ENCODE measurements at places on chromosomes 3 and 15.

DNA sequence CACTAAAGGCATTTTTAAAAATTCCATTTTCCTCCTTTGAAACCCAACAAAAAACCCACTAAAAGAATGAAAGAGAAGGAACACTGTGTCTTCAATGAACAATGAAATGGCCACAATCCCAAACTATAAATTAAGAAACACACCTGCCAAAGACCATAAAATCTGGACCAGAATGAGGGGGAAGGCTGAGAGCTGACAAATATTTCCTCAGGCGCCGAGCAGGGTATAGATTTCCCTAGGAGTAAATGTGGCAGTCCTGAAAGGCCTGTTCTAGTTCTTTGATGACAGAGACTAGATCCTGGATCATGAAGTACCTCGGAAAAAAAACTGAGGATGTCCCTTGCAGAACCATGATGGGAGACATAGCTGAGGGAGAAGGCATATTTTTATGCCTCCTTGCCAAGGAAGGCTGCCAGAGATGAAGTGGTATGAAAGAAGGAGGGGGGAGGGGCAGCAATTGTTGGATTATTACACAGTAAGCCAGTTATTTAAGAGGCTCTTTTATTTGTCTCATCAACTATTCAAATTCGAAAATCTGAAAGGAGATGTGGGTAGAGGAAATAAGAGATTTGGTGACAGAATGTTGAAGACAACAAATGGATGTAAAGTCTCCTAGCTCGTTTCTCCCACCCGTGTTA, 275.3 kb upstream of the GOLGA6L4 start:
- DNase-seq = no peak

DNA sequence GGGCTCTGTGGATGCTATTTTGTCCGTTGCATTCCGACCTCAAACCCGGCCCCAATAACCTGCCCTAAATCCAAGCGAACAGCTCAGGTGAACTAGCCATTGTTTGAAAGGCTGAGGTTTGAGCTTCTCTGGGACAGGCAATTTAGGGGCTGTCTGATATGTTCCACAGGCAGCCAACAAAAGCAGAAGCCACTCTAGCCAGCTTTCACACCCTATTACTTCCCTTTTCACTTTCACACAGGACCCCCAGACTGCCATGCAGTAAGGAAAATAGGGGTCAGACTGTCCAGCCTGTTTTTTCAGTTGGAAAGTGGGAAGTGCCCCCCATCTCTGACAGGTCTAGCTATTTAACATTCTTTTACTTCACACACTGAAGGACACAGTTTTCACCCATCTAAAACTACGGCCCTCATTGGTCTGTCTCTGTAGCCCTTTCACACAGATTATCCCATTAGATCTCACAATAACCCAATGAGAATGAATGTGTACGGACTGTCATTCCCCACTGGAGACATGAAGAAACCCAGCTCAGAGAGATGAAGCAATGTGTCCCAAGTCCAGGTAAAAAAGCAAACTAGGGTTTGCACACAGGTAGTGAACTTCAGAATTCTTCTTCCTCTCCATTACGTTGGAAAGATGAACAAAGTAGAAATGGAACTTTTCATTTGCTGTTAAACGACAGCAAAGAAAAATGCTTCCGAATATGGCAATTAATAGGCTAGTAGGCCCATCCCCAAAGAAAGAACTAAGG, 1.9 kb downstream of the CCDC12 start:
- DNase-seq = no peak

DNA sequence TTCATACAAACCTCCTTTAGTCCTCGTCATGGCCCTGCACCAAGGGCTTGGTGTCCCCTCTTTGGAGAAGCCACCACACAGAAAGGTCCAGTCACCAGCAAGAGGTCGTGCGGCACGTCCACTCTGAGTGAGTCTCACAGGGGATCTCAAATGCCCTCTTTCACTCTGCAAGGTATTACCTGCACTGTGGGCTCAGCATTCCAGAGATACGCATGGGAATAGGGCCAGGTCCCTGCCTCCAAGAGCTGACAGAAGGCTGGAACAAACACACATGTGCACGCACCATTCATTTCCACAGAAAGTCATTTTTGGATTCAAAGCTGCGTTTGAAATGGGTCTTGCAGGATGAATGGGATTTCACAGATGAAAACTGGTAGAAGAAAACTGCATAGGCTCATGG, 50.4 kb upstream of the TJP1 start:
- no peak for DNase-seq

- DNase-seq = peak; percentile 17
These were observed 268.4 kb upstream of the CHRM5 start for GRCh38 chr15:33699691-33700447.

DNA sequence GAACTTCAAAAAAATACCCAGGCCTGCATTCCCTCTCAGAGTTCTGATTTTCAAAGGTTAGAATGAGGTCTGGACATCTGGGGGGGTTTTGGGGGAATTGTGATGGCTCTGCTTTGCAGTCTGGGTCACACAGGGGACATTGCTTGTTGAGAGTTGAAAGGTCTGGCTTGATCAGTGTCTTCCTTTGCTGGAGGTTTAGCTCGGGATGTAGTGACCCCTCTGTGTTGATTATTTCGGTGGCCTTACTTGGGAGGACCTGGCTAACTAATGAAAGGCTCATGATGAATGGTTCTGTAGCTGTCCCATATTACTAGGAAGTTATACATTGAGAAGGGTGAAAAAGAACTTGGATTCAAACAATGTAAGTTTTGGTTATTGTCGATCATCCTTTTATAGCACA, 23.7 kb downstream of the TPM1 start:
- DNase-seq = no peak

DNA sequence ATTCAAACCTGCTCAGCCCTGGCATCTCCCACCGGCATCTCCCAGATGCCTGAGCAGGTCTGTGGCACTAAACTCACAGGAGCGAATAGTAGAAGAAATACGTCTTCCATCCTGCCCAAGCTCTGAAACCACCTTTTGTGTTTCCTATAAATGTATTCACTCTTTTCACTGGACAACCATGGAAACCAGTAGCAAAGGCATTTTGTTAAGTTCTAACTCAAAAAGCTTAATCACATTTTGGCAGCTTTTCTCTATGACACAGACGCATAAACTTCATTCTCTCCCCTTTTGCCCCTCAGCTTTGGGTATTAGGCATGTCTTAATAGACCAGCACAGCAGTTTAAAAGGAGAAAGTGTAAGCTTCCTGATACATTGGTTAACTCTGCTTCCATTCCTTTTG, 24.5 kb upstream of the ARNT2 start:
- no peak for DNase-seq

DNA sequence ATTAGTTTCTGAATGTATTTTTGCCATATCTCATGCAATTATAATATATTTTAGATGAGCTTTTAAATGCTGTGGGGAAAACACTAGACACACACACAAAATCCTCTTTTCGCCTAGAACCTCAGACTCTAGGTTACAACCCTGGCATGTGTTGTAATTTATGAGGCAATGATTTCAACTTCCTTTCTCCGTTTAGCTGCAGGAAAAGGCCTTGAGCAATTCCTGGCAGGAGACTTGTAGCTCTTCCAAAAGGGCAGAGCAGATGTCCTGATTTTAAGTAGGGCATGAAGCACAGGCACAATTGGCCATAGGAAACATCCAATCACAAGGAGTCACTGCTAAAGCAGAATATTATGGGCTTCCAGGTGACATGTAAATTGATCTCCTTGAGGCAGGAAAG, 82.0 kb downstream of the GPR156 start:
- peak; percentile 94 for DNase-seq

DNA sequence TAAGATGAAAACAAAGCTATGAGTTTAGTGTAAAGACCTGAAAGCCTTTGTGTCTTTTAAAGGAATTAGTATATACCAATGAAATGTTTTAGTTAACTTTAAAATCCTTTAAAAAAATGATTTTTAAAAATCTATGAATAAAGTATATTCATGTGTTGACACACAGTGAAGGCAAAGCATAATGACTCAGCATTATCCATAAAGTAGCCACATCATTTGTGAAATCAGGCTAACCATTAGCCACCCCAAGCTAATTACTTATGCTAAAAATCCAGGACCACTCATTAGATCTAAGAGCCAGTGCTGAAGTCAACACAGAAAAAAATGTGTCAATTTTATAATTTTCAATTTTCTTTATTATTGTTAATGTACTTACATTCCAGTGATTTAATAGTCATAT, 310.2 kb downstream of the TBC1D5 start:
- DNase-seq = peak; percentile 36

GRCh38 chr3:140636406-140637138, 41.3 kb upstream of the TRIM42 start:
- DNase-seq = no peak

DNA sequence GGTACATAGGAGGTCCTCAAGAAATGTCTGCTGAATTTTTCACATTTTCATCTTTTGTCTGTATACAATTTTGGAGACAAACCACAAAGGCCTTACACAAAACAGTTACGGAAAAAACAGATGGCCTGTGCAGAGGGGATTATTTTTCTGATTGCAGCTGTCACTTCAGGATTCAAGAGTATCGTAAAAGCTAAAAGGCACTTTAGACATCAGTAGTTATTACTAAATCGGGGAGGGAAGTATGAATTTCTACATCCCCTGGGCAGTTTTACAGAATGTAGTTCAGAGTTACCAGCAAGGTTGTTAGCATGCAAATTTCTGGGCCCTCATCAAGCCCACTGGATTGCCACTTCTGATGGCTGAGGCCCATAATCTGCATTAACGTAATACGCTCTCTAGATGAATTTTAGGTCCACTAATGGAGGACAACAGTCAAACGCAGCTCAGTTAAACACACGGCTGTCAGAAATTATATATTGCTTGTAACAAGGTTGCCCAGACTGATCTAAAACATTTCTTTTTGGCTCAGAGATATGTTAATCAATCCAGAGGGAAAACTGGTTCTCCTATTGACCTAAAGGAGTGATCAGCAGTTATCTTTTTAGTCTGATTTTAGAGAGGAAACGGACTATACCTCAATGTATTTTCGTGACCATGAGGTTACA, 1.1 kb downstream of the RIOX2 start:
- DNase-seq = peak; percentile 36

DNA sequence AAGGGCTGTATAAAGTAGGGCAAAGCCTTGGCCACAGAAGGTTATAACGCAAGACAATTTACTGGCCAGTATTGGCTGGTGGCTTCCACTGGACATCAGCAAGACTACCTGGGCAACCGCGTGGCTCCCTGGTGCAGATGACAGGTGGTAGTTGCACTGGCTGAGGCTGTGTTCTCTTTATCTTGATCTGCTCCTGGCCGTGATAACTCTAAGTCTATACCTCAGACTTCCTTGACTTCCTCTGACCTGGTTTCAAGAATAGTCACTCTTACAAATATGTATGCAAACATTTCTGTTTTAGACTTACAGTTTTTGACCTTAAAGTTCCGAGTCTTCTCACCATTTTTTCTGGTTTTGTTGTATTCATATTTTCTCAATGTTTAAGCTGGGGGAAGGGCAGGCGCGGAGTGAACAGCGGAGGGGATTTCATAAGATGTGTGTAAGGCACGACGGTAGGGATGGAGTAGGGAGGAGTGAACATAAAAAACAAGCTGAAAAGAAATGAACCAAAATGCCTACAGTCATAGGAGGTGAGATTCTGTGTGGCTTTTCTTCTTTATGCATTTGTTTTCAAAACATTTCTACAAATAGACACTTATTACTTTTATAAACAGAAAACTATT, 15.2 kb upstream of the TMEM212 start:
- peak; percentile 87 for DNase-seq

GRCh38 chr15:71802770-71803169, 7.6 kb upstream of the NR2E3 start:
- DNase-seq = no peak

DNA sequence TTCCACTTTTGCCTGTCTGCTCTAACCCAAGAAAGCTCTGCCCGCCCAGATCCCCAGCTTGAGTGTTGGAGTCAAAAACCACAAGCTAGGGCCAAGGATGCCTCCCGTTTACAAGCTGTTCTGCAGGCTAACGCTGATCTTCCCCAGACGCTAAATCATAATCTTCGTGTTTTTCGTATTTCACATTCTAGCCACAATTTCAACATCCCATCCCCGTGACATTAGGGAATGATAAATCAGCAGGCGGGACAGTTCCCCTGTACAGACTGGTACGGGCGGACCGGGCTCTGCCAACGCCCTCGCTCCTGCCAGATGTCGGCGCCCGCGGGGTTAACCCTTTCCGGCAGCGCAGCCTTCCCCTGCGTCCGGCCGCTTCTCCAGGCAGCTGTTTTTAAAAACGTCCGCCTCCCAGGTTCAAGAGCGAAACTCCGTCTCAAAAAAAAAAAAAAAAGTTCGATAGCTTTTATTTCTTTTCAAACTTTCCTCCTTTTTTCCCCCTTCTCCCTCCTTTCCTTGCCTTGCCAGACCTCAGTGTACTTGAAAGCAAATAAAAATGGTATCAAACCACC, 81.0 kb upstream of the BNC1 start:
- DNase-seq = peak; percentile 99

DNA sequence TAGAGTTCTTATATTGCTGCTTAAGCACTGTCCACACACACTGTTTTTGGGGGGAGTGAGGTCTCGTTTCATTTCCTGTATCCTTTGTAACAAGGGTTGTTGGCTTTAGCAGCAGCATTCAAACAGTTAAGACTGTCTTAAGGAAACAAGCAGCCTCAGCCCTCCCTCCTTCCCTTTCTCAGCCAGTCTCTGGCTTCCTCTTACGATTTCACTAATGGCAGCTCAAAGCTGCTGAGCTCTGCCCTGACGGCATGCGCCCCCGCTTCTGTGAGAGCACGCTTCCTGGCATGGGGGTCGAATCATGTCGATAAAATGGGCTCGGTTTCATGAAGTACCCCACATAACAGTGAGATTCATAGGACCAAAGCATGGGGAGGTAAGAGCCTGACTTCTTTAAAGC, 105.0 kb downstream of the KLHL25 start:
- DNase-seq = peak; percentile 66

DNA sequence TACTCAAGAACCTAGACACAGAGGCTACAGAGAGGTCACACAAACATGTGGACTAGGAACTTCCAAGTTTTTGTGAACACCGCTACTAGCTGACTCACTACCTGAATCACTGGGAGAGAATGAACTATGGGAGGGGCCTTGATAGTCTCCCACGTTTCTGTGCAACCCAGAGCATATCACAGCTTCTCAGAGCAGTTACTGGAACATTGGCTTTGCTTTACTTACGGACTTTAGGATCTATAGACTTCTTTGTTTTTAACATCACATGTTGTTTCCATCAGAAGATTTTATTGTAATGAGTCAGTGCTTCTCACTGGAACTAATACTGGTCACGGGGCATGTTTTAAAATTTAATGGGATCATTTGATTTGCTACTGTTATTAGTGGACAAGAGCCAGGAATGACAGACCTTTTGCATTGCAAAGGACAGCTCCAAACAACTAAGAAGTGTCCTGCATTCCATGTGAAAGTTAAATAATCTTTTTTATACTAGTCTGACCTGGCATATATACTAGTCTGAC, 35.6 kb downstream of the RTP4 start:
- DNase-seq = peak; percentile 94

- DNase-seq = peak; percentile 85
These were observed 73.0 kb upstream of the POMGNT2 start for GRCh38 chr3:43178891-43179366.

DNA sequence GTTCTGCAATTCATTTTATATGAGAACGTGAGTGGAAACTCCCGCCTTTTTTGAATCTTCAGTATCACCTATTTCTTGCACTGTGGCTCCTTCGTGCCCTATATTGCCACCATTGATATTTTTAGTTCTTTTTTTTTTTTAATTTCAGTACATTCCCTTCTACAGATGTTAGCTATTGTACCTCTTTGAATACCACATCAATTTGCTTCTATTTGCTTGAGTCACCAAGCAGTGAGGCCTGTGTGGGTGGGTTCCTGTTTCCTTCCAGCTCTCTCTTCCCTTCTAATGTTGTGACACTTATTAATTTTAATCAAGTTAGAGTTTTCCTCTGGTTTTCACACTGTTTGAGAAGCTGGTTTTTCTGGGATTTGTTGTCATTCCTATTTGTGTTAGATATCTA, 8.7 kb downstream of the HACD2 start:
- DNase-seq = no peak

- DNase-seq = no peak
These were observed 118.7 kb downstream of the CHSY1 start for GRCh38 chr15:101133181-101133460.

Measured in fibroblast of villous mesenchyme (primary cell).